ENCODE measurements at places on chromosomes 16 and 17.

- DNase-seq: no peak
Measured at GRCh38 chr16:55710466-55710865, 54.7 kb downstream of the SLC6A2 start.

GRCh38 chr17:2075336-2076086, 20.6 kb downstream of the HIC1 start:
- DNase-seq: no peak

- DNase-seq: no peak
Measured at GRCh38 chr17:43846963-43847371, at the start of gene CD300LG. Gene CD300LG, plus strand, starts transcription at chr17:43847176. Its CDS starts 41 bp downstream, at chr17:43847217.

DNA sequence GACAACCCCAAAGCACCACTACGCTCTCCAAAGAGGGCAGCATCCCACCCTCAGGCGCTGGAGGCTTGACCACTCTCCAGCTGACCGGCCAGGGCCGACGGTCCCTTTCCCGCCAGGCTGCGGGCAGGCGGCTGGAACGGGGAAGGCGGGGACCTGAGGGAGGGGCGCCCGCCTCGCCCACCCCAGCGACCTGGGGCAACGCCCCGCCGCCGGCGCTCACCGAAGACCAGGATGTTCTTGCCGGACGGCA, 431 bp downstream of the DYNC1LI2 start:
- DNase-seq: peak; percentile 23
